ENCODE measurements at places on chromosomes 1 and 21.
A peak's percentile ranks its signal among the peaks of the same experiment; 100 is the strongest.

- DNase-seq = no peak
Measured at GRCh38 chr1:143661418-143662101, 310.2 kb downstream of the FAM72C start.

DNA sequence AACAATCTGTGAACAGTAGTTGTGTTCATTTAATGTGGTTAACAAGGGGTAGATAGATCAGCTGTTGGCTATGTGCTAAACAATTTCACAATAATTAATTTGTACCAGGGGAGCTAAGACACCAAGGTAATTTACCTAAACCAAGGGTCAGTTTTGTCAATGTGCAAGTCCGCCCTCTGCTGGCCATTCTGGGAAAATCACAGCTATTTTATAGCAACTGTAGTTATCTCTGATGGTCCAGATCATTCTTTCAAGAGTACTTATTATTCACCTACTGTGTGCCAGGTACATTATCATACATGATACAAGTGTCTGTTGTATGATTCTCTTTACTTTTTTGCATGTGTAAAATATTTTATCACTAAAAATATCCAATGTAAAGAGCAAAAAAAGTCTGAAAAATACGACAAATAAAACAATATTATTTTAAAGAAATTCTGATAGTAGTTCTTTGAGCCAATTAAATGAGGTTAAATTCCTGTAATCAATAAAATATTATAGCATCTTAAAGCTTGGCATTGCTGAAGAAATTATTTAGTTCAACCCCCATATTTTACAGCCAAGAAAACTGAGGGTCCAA lies 312.3 kb upstream of the FAM78B start:
- no peak for DNase-seq

DNA sequence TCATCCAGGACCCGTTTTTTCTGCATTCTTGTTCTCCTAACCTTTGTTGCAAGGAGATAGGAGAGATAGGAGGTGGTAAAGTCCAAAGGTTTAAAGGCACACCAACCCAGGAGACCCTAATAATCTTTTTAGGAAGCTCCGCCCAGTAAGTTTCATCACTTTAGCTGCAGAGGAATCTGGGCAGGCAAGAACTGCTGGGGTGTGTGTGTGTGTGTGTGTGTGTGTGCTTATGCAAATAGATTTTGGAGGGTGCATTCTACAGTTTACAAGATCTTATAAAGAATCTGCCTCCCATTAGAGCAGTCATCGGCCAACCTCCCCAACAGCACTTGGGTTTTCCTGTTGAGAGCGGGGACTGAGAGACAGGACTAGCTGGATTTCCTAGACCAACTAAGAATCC lies 3.9 kb upstream of the IL10 start:
- DNase-seq = no peak

DNA sequence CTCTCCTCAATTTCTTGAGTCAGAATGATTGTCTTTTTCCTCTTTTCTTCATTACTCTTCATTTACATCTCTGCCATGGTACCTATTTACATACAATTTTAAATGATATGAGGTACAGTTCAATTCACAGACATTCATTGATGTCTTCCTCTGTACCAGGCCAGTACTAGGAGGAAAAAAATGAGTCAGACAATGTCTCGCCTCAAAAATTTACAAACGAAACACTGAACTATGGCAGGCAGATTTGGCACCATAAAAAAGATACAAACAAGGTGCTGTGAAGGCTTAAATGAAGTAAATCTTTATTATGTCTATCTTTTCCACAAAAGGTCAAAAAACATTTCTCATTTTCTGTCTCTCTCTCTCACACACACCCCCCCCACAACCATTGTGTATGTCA lies 71.0 kb downstream of the RGS13 start:
- DNase-seq = no peak

DNA sequence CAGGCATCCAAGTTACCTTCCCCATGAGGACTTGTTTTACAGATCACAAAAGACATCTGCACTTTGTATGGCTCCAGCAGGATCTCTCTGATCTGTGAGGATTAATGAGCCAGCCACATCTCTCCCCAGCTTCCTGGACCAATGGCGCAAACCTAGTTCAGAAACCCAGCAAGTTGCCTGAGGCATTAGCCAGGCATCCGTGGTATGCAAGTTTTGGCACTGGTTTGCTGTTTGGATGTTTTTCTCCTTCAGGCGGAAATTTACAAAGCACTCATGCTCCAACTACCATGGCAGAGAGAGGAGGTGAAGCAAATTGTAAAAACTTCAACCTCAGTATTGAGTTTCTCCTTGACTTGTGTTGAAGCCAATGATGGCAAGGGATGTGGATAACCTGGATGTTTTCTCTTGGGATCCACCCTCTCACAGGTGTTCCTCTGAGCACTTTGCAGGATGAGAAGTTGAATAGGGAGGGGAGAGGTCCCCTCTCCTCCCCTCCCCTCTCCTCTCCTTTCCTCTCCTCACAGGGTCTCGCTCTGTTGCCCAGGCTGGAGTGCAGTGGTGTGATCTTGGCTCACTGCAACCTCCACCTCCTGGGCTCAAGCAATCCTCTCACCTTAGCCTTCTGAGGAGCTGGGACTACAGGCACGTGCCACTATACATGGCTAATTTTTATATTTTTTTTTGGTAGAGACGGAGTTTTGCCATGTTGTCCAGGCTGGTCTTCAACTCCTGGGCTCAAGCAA lies 25.6 kb upstream of the ENO1 start:
- DNase-seq = no peak

DNA sequence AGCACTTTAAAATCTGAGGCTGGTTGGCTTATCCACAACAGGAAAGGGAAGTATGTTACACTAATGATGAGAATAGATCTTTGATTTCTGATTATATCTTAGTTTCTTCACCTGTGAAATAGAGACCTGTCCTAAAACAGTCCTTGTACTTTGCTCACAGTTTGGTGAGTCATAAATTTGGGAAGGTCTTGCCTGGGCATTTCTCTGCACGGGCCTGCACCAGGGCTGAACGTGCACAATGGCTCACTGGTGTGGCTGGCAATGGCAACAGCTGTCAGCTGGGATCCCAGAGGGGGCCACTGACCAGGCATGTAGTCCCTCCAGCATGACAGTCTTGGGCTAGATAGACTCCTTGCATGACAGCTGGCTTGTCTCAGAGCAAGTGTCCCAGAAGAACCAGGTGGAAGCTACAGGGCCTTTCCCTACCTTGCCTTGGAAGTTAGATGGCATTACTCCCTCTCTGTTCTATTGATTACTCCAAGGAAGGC lies 367.4 kb downstream of the DISC1 start:
- no peak for DNase-seq

DNA sequence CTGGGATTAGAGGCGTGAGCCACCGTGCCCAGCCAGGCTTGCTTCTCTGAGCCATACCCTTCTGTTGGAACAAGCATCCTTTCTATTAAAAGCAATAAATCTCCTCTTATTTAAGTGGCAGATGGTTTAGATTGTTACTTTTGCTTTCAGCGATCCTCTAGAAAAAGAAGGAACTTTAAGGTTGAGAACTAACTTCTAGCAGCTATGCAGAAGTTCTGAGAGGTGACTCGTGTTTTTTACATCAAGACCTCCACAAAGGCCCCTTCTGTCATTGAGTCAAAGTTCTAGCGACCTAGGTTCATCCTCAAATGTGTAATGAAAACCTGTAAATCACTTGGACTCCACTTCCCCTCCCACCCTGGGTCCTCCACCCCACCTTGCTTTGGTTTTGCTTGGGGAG lies 30.8 kb downstream of the PLEKHO1 start:
- no peak for DNase-seq

- no peak for DNase-seq
Measured at GRCh38 chr1:78833491-78833890, 173.0 kb downstream of the ADGRL4 start.

- DNase-seq = no peak
Measured at GRCh38 chr1:247090455-247090854, 11.8 kb upstream of the ZNF670 start.

GRCh38 chr1:101005871-101006270 lies 19.7 kb downstream of the DPH5 start:
- DNase-seq = no peak

DNA sequence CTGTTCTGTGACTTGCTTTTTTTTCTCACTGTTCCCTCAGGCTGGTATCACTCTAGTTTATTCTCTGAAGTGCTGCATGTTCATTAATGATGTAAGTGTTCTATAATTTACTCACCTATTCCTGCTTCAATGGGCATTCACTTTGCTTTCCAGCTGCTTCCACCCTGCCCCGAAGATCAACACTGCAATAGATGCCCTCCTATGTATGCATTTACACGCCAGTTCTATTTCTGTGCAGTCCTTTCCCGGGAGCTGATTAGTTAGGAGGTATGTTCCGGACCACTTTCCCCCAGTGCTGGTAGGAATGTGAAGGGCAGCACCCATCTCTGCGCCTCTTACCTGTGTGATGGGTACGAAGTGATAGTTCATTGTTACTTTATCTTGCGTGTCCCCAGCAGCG lies 103.4 kb downstream of the DHRS3 start:
- no peak for DNase-seq

DNA sequence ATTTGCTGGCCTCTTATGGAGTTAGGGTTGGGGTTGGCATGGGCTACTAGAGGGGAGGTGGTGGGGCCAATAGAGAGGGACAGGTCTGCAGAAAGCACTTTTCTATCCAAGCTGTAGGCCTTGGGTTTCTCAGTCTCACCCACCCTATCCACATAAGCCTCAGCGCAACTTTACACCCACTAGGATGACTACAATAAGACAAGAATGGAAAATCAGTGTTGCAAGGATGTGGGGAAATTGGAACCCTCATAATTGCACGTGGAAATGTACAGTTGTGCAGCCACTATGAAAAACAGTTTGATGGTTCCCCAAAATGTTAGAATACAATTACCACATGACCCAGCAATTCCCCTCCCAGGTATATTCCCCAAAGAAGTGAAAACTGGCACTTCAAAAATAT lies 14.0 kb upstream of the GSTM4 start:
- DNase-seq = no peak

DNA sequence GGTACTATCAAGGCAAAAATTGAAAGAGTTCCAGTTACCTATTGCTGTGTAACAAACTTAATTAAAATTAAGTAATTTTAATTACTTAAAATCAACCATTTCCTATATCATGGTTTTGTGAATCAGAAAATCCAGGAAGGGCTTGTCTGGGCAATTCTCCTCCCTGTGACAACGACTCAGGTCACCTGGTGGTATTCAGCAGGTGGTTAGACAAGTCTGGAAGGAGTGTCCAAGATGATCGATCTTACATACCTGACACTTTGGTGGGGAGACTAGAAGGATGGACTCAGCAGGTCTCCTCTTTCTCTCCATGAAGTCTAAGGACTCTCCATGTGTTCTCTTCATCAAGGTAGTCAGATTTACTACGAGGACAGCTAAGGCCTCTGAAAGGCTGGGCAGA lies 22.9 kb downstream of the SERPINC1 start:
- DNase-seq = no peak

- DNase-seq = no peak
Measured at GRCh38 chr1:24567792-24568388, 12.0 kb downstream of the NCMAP start.

- DNase-seq = no peak
Measured at GRCh38 chr1:24714859-24715520, 30.3 kb upstream of the CLIC4 start.

GRCh38 chr1:85652327-85652726 lies 55.9 kb downstream of the ZNHIT6 start:
- no peak for DNase-seq

DNA sequence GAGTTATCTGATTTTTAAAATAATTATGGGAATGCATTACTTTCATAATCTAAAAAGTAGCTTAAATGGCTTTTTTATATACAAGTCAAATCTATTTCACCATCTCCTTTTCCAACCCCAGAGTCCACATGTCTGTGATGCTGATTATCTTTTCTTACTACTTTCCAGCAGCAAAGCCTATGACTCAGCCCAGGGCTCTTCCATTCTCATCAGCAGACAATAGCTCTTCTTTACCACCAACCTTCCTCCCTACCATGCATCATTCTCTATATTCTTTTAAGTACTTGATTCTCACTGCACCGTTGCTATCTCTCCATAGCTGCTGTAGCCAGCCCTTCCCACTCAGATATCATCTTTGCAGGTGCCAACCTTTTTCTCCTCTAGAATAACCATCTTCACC lies 61.3 kb downstream of the OVGP1 start:
- DNase-seq = no peak

DNA sequence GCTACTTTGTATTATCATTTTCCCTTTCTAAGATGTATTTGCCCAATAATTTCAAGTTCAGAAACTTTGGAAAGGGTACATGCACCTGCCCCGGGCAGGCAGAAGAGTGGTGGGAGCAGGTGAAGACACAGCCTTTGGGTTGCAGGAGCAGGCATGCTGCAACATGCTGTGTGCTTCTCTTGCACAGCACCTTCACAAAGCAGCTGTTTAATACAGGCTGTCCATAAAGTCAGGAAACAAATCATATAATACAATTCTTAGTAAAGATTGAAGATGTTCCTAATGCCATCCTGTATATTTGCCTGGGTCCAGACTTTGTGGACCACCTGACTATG lies 182.9 kb downstream of the ZNF281 start:
- no peak for DNase-seq

DNA sequence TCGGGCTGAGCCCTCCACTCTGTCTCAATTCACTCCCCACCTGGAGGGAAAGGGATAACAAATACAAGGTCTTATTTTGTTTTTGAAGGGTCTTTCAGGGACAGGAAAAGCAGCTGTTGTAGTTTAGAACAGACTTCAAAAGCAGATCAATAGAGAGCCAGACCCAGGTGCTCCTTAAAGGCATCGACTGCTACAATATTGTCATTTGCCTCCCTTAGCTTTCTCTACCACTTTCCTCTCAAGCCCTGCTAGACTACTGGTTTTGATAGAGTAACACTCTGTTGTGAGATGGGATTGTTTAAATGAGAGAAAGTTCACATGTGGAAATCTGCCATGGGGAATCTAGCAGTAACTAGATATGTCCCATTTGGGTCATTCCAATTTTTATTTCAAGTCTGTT lies 24.0 kb downstream of the RGS7 start:
- DNase-seq = no peak

DNA sequence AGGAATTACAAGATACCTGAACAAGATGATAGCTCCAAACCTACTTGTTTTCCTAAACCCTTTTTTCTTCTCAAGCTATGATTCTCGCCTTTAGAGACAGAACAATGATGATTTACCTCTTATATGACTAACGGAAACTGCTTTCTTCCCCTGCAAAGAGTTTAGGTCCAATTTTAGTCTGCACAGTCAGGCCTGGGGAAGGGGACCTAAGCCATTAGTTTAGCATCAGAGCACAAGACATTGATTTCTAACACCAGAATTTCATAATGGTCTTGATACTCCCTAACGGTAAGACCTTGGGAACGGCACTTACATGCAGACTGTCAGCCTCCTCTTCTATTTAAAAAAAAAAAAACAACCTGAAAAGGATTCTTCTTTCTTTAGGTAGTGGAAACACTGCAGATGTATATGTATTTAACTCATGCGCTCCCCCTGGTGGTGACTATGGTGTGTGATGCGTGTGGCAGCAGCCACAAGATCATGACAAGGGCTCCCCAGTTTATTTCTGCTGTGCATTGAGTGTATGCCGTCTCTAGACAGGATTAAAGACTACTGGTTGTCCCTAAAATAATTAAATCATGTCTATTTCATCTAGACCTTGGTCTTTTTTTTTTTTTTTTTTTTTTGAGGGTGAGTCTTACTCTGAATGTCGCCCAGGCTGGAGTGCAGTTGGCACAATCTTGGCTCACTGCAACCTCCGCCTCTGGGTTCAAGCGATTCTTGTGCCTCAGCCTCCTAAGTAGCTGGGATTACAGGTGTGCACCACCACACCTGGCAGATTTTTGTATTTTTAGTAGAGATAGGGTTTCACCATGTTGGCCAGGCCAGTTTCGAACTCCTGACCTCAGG lies 37.3 kb upstream of the TMEM222 start:
- peak; percentile 55 for DNase-seq

All from stimulated activated CD8-positive, alpha-beta memory T cell treated with anti-CD3 and anti-CD28 coated beads, Interleukin-12 subunit alpha, Interleukin-12 subunit beta, amount 100 ng/mL, for 4 hours (primary cell).